Esophagus muscularis mucosa (tissue), 4 donors: ENCODE measurements at places on chromosomes 7 and 10.
A peak's percentile ranks its signal among the peaks of the same experiment; 100 is the strongest.

DNA sequence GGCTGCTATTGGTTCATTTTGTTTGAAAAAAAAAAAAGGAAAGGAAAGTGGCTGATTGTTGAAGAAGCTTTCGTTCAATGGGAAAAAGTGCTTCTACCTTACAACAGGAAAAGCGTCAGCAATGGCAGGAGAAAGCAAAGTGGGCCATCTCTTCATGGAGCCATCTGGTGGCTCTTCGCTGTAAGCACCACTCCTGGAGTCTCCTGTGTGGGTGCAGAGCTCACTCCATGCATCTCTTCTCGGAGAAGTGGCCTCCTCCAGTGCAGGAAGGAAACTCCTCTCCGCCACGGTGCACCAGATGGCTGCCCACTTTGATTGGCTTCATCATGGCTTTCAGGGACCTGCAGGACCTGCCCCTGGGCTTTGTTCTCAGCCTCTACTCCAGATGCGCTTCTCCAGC is 250.9 kb downstream of the PTEN start:
- peak; percentile 80 for DNase-seq

DNA sequence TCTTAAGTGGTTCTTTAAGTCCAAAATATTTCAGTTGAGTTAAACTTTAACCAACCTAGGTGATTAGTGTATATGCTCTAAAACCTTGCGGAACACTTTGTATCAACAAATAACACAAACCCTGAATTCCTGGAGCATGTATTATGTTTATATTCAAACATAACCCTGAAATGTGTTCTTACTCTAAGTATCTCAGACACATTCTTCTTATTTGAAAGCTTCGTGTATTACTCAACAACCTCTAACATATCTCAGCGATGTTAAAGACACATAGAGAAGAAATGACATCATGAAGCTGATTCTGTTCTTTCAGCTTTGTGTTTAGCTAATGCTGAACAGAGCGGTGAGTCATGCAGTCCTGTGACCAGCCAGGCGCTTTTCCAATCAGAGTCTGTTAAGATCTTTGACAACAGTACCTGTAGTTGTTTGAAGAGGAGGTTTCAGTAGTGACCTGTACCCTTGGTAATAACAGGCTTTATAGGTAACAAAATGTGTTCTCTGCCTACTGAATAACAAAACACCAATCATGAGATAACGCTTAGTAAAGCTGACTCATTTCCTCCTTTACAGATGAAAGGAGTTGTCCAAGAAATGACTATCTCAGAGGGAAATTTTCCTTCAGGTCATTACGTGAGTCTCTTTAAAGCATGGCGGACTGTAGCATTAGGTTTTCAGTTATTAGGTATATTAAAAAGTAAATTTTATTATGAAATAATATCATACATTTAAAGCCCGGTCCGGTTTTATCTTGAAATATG is 67.3 kb upstream of the KLF6 start:
- no peak for DNase-seq

GRCh38 chr7:134343796-134344195 is 27.1 kb upstream of the SLC35B4 start:
- no peak for DNase-seq

DNA sequence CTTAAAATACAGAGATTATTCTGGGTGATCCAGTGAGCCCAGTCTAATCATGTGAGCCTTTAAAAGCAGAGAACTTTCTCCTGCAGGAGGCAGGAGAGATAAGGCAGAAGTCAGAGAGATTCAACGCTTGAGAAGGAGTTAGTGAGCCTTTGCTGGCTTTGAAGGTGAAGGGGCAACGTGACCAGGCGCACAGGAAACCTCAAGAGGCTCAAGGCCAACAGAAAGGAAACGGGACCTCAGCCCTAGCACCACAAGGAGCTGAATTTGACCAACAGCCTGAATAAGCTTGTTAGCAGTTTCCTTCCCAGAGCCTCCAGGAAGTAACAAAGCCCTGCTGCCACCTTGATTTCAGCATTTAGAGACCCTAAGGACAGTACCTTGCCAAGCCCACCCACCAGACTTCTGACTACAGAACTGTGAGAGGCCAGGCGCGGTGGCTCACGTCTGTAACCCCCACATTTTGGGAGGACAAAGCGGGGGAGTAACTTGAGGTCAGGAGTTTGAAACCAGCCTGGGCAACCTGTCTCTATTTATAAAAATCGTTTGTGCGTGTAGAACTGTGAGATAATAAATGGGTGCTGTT is 87.3 kb upstream of the KAT6B start:
- DNase-seq: peak; percentile 85

GRCh38 chr10:126536148-126536547 is 134.3 kb downstream of the C10orf90 start:
- peak; percentile 57 for DNase-seq

GRCh38 chr10:118304521-118304920 is 37.6 kb downstream of the FAM204A start:
- DNase-seq: no peak

DNA sequence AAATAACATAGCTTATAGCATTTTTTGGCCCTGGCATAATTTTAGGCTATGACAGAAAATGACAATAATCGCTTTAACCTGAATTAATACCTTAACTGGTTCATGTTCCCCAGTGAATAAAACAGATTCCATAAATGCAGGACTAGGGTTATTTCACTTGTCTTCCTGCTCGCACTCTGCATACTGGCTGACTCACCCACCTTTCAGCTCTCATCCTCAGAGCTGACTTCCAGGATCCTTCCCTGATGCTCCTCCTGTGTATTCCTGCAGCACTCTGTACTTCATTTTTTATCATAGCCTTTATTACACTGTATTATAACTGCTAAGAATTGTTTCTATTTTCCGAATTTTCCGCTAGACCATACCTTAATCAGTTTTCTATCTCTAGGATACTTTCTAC is 123.7 kb downstream of the AVL9 start:
- DNase-seq: no peak

DNA sequence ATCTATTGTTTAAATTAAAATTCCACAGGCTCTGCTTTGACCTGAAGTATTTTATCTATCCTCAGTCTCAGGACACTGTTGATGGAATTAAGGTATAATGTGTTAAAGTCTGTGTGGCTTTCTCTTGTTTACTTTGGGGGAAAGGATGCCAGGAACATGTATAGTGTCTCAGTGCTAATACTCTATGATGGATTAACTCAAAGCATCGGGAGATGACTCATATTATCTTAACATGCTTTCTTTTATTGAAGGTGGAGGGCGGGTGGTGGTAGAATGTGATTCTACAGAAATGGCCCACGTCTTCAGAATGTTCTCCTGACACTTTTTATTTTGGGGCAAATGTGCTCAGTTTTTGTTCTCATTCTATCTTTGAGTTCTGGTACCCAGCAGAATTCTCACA is 189.0 kb downstream of the ANKRD30A start:
- no peak for DNase-seq

GRCh38 chr10:12825260-12825849 is 176.2 kb downstream of the CCDC3 start:
- no peak for DNase-seq

- DNase-seq: no peak
Observed at GRCh38 chr7:136058546-136058945, 81.4 kb upstream of the MTPN start.

DNA sequence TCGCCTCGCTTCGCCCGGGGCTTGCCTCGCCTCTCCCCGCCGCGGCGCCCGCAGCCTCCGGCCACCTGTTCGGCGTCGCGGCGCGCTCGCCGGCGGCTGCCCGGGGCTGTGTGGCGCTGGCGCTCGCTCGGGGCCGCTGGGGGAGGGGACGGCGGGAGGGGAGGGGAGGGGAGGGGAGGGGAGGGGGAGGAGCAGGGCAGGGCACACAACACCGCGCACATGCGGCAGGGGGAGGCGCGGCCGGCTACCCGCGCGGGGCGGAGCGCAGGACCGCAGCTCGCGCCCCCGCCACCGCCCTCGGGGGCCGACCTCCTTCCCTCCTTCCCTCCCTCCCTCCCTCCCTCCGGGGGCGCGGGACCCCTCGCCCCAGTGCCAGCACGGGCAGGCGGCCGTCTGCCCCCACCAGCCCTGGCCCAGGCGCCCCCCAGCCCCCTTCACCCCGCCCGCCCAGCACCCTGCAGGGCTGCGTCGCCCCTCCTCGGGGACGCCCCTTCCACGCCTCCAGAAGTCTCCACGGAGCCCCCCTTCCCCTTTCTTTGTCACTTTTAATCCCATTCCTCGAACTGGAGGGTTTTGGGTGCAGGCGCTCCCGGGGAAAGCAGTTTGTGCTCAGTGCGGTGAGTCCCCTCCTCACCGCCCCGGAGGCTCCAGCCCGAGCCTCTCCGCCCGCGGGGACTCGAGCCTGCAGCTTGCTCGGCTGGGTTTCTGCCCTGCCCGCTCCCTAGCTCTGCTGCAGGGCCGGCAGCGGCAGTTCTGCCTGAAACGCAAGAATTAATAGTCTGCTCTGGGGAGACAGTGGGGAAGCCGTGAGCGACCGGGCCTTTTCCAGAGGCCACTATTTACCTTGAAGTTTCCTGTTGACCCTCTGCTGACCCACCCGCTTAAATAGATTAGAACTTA is at the start of gene PARD3:
Gene PARD3, minus strand, starts transcription at position 112 of the 900 bp plus-strand sequence. CDS start 301 bp downstream, outside the sequence.
- no peak for DNase-seq

- DNase-seq: no peak
Observed at GRCh38 chr7:47908720-47909119, 39.5 kb downstream of the PKD1L1 start.

DNA sequence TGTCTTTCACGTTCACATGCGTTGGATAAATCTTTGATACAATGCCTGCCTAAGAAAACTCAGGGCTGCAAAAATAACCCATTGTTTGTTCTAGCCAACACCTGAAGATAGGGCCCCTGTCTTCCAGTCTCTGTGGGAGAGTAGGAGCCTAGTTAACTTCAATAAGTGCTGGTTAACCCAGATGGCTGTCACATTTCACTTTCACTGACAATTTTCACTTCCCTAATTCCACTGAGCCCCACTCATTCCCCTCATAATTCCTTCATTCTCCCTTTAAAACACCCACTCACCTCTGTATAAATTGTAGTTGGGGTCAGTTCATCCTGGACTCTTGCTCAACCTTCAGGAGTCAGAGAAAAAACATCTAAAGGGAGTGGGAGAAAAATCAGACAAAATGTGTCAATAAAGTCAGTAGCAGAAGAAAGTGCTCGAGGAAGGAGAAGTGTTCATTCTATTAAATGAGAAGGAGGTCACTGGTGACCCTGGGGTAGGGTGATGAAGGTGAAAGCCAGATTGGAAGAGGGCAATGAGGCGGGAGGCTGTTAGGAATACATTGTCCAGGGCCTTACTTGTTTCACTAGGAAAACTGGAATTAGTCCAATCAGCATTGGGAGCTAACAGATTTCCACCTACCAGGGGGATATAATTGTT is 51.2 kb upstream of the ABI1 start:
- DNase-seq: no peak

DNA sequence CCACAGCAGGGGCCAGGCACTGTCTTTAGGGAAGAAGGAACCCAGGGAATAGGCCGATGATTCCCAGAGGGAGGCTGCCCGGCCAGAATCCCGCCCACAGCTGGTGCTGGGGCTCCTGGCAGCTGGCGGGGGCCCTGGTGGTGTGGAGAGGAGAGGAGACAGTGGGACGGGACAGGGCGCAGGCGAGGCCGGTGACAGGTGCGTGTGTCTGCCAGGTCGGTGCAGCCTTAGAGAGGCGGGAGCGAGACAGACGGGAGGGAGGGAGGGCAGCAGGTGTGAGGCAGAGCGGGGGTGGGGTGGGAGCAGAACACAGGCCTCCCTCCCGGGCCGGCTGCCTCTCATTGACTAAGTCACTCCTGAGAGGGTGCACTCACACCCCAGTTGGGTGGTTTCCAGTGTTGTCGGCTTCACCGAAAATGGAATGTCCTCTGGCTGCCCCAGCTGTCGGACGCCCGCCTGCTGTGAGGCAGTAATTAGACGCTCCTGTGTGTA is 55.2 kb downstream of the ELFN1 start:
- no peak for DNase-seq

DNA sequence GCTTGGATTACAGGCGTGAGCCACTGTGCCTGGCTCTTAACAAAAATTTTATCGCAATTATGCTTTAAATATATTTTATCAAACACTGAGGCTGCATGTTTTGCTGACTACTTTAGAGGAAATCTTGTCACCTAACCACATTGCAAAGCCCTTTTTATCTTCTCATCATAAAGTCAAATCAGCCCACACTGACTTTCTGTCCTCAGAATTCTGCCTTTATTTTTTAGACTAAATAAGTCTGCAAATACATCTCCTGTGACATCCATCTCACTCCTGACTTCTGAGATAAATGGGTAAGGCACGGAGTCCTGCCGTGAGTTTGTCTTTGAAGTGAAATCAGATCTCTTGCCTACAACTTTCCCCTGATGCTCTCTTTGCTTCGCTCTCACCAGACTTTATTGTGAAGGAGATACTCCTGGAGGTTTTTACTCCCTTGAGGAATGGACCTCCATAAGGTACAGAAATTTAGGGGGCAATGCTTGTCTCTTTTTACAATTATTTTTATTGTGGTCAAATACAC is 23.5 kb upstream of the UCMA start:
- no peak for DNase-seq

DNA sequence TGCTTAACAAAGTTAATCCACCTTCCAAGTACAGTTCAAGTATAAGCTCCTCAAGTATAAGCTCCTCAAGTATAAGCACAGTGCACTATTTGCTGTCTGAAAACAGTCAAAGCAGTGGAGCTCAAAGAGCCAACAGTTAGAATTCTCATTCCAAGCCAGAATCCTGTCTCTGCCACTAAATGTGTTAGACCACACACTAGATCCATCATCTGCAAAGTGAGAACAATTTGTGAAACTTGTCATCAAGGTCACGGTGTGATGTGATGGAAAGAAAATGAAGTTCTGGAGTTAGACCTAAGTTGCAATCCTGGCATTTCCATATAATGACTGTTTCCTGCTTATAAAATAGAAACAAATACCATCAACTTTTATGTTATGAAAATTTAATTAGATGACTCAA is 602.5 kb downstream of the TNS3 start:
- DNase-seq: no peak

GRCh38 chr7:134058980-134059379 is 68.2 kb upstream of the LRGUK start:
- peak; percentile 19 for DNase-seq

GRCh38 chr7:148402159-148402558 is 188.4 kb upstream of the C7orf33 start:
- DNase-seq: no peak

DNA sequence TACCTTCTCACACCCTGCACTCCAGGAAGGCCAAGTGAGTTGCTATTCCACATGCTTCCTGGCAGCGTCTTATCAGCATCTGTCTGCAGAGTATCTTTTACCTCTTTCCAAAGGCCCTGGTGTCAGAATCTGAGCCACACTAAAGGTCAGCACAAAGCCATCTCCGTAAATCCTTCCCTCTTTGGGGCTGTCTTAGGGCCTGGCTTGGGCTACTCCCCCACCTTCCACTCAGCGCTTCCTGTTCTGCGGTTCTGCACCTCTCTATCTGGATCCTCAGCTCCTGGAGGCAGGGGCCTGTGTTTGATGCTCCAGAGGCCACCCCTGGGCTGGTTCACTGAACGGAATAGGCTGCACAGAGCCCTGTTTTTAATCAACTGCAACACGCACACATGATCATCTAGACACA is 334.8 kb upstream of the GALNT17 start:
- peak; percentile 68 for DNase-seq

GRCh38 chr10:16626697-16627096 is 105.0 kb upstream of the C1QL3 start:
- no peak for DNase-seq

- DNase-seq: no peak
Observed at GRCh38 chr10:58436071-58436470, 50.9 kb downstream of the TFAM start.

GRCh38 chr10:8331896-8332729 is 277.6 kb downstream of the GATA3 start:
- no peak for DNase-seq
